NCI-H1930 (cell line): ENCODE measurements at places on chromosomes 7 and 10.

DNA sequence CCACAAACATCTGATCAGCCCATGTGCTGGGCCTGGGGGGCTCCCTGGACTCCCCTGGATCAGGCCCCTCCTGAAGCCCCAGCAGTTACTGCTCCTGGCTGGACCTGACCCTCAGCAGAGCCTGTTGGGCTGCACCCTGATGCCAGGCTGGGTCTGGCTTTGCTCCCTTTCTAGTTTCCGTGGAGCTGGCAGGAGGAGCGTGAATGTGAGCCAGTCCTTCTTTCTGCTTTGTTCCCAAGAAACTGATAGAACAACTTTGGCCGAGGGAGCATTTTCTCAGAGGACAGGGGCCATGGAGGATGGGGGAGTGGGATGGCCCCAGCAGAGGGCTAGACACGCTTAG is 128.2 kb downstream of the NEURL1 start:
- no peak for DNase-seq

- DNase-seq, result no peak
Measured at GRCh38 chr7:64873517-64873916, 29.6 kb upstream of the ZNF273 start.

DNA sequence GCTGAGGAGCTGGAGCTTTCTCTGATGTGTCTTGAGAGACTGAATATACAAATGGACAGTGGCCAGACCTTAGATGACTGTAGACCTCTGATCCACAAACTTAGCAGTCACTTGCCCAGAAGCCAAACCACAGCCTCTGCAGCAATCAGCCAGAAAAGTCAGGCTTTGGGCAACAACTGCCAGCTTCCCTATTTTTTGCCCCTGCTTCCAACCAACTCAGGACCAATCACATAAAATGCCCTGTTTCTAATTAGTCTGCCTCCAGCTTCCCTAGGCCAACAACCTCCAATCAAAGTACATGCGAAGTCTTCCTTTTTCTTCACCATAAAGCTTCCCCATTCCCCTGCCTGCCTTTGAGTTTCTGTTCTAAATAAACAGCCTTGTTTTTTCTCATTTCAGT is 37.8 kb upstream of the CACUL1 start:
- no peak for DNase-seq

DNA sequence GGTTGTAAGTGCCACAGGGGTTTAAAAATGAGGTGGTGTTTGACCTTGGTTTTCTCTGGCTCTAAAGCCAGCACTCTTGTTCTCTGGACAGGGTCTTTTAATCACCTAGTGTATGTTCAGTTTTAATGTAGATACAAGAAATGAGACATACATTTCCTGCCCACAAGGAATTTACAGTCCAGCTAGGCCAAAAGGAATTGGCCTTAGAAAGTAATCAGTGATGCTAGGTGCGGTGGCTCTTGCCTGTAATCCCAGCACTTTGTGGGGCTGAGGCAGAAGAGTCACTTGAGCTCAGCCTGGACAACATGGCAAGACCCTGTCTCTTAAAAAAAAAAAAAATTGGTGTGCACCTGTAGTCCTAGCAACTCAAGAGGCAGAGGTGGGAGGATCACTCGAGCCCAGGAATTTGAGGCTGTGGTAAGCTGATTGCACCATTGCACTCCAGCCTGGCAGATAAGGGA is 100.2 kb downstream of the LRMDA start:
- DNase-seq, result no peak

DNA sequence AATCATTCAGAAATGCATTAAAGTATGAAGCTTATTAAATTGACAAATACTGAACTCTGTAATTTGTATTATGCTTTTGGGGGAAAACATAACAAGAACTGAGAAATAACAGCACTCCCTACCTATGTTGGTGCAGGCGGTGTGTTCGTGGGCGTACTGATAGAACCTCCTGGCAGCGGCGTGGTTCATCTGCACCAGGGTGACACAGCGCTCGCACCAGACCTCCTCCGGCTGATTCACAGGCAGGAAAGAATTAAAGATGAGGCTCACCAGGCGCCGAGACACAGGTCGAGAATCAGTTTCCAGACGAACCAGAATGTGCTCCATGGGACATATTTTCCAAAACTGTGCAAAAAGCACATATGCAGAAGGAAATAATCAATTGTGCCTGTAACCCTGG is 40.2 kb downstream of the NCAPG2 start:
- DNase-seq, result no peak

GRCh38 chr7:112124061-112124766 is 82.0 kb downstream of the DOCK4 start:
- no peak for DNase-seq

GRCh38 chr7:151648429-151648828 is 128.7 kb upstream of the RHEB start:
- no peak for DNase-seq

DNA sequence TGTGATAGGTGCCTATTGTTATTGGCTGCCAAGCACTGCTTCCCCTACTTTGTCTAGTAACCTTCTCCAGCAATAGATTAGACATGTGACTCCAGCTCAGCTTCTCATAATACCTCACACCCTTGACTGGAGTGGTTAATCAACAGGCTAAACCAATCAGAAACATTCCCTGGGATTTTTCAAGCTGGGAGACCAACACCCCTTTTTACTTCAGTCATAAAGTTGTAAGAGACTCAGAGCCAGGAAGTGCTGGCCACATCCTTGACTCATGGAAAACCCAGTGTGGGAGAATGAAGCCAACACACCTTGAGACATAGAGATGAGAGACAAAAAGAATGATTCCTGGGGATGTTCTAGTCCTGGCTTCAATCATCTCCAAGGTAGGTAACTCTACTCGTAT is 62.6 kb upstream of the HECTD2 start:
- no peak for DNase-seq

GRCh38 chr7:16986755-16987154 is 105.0 kb upstream of the AGR3 start:
- DNase-seq, result no peak
